ENCODE measurements at places on chromosomes 11 and 22.

GRCh38 chr22:22380098-22381030 is 128.2 kb downstream of the ZNF280B start:
- no peak for DNase-seq

- no peak for DNase-seq
These were observed 25.8 kb upstream of the P2RY6 start for GRCh38 chr11:73246303-73246702.

- DNase-seq = no peak
These were observed 98.3 kb downstream of the WNT11 start for GRCh38 chr11:76107971-76108370.

- DNase-seq = peak; percentile 56
These were observed 64.1 kb downstream of the ME3 start for GRCh38 chr11:86608251-86608799.

GRCh38 chr11:79006854-79007253 is 432.2 kb upstream of the NARS2 start:
- DNase-seq = no peak

DNA sequence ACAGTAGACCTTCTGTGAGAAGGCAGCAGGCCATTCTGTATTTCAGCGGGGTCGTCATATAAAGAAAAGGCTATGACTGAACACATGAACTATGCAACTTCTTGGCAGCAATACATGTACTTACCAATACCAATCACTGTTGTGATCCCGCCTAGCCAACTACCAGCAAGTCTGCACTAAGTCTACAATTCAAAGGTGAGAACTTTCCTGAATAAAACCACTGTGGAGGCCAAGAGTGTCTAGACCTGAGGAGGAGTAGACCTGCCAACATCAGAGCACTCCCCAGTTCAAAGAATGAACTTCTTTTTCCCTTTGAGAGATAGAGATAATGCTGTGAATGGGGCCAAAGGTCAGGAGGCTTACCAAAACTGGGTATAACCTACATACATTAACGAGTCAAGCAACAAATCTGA is 108.2 kb downstream of the SIK3 start:
- peak; percentile 62 for DNase-seq

DNA sequence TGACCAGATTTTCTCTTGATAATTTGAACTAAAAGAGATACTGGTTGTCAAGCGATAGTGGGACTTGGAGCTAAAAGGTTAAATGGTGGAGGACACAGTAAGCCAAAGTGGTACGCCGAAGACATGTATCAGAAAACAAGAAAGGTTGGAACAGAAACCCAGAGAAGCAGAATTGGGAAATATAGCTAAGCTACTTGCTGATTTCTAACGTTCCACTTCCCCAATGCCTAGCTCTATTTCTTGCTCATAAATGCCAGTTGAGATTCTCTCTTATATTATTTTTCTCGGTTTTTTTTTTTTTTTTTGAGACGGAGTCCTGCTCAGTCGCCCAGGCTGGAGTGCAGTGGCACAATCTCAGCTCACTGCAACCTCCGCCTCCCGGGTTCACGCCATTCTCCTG is 12.7 kb downstream of the TMEM41B start:
- no peak for DNase-seq

- DNase-seq = no peak
These were observed 52.0 kb upstream of the GRAMD1B start for GRCh38 chr11:123378096-123378495.

DNA sequence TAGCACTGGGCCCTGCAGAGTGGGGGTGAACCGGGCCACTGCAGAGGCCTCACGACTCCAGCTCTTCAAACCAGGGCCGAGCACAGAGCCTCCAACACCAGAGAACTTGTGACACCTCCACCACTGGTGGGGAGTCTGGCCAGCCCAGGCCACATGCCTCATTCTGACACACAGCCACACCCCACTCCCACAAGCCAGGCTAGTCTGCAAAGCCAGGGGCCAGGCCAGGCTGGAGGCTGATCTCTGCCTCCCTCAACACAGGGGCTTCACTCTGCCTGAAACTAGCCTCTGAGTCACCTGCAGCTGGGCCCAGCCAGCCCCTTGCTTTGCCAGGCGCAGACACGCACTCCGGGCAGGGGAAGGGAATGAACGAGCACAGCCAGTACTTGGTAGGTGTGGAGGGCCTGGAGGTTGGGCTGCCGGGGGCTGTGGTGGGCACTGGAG is 102.9 kb downstream of the MED15 start:
- no peak for DNase-seq

GRCh38 chr11:5591613-5592012 is 4.8 kb upstream of the TRIM6 start:
- DNase-seq = no peak

GRCh38 chr11:111735262-111736116 is 30.7 kb downstream of the PPP2R1B start:
- peak; percentile 87 for DNase-seq

DNA sequence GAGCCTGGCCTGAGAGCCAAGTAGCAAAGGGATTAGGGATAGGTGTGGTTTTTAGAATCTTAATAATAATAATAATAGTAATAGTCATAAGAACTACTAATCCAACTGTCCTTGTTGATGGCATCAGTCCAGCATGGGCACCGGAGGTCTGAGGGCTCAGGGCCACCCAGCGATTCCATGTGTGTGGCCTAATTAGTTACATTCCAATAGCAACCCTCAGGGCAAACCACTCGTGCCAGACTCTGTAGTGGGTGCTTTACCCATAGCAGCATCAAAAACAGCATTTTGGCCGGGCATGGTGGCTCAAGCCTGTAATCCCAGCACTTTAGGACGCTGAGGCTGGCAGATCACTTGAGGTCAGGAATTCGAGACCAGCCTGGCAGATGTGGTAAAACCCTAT is 19.0 kb upstream of the MYH9 start:
- no peak for DNase-seq

GRCh38 chr11:74307434-74307833 is 4.0 kb downstream of the P4HA3 start:
- no peak for DNase-seq

DNA sequence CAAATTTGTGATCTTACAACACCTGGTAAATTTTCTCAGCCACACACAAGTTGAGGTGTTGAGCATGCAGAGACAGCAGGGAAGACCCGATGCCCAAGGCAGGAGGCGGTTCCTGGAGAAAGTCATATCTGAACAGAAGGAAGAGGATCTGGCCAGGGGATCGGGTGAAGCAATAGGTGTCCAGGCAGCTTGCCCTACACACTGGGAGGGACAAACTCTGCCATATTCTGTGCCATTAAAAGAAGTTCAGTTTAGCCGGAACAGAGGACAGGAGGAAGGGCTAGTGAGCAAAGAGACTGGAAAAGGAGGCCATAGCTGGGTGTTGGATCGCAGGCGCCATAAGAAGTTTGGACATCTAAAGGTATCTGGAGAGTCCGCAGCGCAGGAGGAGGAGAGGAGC is 76.5 kb downstream of the TMPRSS5 start:
- DNase-seq = no peak

- no peak for DNase-seq
These were observed 198.3 kb downstream of the GRIK4 start for GRCh38 chr11:120709808-120710207.

DNA sequence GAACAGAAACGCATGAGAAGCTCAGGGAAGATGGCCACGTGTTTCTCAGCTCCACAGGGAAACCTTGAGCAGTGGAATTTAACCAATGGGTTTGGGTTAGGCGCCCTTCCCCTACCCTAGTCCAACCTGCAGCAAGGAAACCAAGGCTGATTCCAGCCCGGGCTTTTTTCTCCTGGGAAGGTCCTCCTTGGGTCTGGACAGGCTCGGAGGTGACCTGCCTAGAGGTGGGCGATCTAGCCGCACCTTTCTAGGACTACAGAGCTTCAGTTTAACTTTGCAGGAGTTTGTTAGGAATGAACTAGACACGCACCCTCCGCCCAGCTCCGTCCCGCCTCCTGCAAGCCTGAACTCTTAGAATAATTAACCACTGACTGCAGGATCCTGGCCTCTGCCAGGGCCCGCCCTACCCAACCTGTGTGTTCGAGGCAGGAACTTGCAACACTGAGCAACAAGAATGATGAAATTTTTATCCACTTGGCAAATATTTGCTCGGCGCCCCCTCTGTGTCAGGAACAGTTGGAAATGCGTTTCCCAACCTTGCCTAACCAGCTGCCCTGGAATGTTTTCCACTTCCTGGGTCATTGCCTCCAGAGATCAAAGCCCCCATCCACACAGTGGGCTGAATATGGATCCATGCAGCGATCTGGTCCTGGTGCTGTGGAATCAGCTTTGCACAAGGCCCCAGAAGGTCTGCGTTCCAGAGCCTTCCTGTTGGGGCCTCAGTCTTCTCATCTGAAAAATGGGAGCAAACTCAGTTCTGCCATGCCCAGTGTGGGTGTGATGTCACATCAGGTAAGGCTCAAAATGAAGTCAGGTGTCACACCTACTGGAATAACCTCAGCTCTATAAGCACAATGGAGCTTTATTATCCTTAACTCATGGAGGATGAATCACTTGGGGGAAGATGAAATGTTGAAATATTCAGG is 13.3 kb downstream of the MPST start:
- peak; percentile 39 for DNase-seq

DNA sequence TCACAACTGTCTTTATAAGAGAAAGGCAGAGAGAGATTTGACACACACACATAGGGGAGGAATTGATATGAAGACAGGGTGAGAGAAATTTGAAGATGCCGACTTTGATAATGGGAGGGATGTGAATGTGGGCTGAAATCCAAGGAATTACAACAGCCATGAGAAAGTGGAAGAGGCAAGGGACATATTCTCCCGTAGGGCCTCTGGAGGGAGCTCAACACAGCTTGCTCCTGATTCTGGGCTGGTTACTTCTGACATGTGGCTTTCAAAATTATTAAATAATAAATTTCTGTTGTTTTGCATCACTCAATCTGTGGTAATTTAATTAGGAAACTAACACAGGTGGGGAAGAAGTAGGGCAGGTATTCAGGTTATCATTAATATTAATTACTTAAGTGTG is 282.9 kb downstream of the LUZP2 start:
- no peak for DNase-seq

- no peak for DNase-seq
These were observed 102.6 kb upstream of the SPON1 start for GRCh38 chr11:13859892-13860291.

DNA sequence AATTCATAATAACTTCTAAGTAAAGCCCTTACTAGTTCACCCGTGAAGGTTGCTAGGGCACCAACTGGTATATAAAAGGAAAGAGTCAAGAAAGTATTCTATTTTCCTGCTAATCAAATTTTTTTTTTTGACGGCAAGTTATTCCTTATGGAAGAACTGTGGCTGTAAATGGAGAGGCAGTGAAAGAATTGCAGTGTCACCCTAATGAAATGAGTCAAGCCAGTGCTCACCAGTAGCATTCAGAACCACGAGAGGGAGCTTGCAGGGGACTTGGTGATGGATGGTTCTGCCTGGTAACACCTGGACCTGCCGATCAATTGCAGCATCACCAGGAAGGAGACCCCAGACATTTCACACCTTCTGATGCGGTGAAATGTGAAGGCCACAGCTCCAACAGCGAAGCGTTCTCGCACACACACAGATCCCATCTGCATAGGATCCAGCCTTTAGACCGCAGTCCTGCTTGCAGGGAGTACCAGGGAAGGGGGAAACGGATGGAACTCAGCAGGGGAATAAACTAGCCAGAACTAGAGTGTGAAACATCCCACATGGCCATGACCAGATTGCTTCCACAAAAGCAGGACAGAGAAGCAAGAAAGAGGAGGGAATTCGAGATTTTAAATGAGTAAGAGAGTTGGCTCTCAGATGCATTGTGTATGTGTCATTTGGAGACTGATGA is 326.2 kb downstream of the TBC1D22A start:
- no peak for DNase-seq

DNA sequence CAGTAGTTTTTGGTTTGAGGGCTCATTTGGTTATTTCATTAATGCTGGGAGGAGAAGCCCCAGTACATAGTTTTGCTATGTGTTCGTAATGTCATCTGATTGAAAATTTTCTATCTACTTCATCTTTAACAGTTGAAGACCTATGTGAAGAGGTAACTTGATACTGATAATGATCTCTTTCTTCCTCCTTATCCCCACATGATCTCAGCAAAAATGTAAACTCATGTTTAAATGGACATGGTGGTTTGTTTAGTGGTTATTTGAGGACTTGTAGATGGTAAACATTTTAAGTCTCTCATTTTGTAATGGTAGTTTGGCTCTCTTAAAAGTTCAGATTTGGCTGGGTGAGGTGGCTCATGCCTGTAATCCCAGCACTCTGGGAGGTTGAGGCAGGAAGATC is 53.7 kb upstream of the SPTBN2 start:
- DNase-seq = no peak

- no peak for DNase-seq
These were observed 11.3 kb upstream of the CXCR5 start for GRCh38 chr11:118872403-118872821.

GRCh38 chr11:11171854-11172253 is 181.2 kb downstream of the CSNK2A3 start:
- no peak for DNase-seq

GRCh38 chr11:18253233-18253632 is 4.8 kb upstream of the SAA2 start:
- DNase-seq = no peak

DNA sequence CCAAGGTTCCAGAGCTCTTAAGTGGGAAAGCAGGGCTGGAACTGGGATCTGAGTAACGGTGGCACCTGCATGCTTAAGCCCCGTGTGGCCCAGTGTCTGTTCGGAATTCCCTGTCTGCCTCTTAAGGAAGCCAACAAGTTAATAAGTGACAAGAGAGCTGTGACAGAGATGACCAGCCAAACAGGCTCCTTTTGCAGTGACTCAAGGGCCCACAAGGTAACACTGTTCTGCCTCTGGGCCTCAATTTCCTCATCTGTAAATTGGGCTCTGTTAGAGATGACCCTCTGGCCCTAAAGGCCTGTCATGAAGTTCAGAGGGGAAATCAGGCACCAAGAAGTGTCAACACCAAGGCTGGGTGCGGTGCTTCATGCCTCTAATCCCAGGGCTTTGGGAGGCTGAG is 18.6 kb downstream of the USH1C start:
- DNase-seq = no peak

DNA sequence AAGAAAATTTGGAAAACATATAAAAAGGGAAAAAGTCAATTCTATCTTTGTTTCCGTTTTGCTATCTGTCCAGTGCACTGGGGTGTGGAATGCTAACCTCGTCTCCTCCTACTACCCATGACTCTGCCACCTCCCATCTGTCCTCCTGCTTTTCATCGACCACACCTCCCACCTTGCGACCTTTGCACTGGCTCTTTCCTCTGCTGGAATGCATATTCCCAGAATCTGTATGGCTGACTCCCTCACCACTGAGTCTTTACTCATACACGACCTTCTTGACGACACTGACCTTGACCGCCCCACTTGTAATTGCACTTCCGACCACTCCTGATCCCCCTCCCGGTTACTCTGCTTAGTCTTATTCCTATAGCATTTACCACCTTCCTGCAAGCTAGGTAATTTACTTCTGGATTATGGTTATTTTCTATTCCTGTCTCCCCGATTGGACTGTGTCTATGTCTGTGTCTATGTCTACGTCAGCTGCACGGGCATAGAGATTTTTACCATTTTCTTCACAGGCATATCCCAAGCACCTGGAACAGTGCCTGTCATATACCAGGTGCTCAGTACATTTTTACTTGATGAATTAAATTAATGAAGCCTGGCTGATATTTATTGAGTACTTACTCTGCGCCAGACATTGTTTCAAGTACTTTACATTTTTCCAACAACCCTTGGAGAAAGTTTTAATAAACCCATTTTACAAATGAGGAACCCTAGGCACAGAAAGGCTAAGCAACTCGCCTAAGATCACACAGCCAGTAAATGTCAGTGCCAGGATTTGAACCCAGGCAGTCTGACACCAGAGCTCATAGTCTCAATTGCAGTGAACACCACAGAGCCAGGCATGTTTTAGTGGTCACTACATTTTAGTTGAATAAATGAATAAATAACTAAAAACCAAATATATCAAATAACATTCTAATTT is 89.3 kb upstream of the SLC22A12 start:
- DNase-seq = no peak

GRCh38 chr11:35949242-35949641 is 5.4 kb downstream of the LDLRAD3 start:
- no peak for DNase-seq

All from AG08396 (cell line).